ENCODE measurements at places on chromosomes 2 and 18. TPM values are rescaled to one million over a fixed set of nuclear protein-coding genes. Genes with fewer than 3 reads are reported as not detected.

GRCh38 chr2:196459539-196459938 lies 180.0 kb upstream of the CCDC150 start:
- DNase-seq, result no peak

GRCh38 chr2:15850534-15850933 lies 89.8 kb upstream of the MYCN start:
- no peak for DNase-seq

GRCh38 chr2:238570391-238570790 lies 143.7 kb downstream of the ASB1 start:
- no peak for DNase-seq

Gene RNPEPL1
- total RNA-seq, result 14.5 TPM

GRCh38 chr2:66443979-66444861 lies 9.3 kb downstream of the MEIS1 start:
- DNase-seq, result no peak

DNA sequence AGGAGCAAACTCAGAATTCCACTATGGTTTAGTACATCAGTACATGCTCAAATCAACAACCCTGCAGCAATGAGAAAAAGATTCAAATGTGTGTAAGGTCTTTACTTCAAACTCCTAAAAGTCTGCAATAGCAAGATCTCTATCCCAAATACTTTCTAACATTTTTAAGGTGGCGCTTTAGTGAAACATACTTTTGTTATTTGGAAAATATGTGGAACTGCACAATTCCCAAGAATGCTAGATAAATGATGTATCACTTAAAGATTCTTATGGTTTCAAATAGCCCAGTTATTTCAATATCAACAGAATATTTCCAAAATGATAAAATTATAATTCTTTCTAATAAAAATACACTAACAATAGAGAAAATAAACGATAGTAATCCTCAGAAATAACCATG lies 227.6 kb upstream of the SMAD7 start:
- no peak for DNase-seq

GRCh38 chr2:31302940-31303563 lies 69.1 kb downstream of the EHD3 start:
- no peak for DNase-seq

DNA sequence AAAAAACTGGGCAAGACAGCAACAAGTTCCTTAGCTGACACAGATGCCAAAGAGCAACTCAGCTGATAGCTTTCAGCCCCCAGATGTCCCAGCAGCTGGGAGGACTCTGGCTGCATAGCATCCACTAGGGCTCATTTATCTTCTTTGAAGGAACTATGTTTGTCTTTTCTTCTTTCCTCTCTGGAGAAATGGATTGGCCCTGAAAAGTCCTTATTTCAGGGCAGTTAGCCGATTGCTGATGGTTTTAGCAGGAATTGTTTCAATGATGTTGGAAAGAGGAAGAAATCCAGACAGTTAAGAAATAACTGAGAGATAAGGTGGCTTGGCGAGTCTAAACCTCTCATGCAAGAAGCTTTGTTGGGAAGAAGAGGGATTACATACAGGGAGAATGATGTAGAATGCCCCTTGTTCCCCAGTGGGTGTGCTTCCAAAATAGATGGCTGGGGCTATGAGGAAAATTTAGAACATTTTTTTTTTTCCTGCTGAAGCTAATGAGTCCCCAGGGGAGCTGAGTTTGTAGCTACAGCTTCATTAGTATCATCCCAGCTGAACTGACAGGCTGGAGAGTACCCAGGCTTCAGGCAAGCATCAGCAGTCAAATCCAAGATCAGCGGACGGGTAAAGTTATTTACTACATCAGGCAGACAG lies 33.6 kb upstream of the SERPINE2 start:
- peak; percentile 43 for DNase-seq

Gene CIDEA
- total RNA-seq, result 0.48 TPM

DNA sequence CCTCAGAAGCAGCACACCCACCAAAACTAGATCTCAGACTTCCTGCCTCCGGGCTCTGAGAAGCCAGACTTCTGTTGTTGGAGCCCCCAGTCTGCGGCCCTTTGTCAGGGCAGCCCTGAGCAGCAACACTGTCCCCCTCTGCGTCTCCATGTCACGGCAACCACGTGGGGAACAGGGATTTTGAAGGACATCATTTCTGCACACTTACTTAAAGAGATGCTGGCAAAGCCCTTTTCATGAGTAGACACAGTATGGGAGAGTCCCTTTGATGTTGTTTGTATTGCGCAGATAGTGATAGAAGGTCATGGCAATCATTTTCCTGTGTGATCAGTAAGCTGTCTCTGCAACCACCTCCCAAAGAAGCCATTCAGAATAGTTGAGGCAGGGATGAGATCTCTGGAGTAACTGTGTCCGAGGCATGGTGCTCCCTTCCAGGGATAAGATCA lies 69.1 kb upstream of the ID2 start:
- DNase-seq, result no peak

GRCh38 chr2:47043142-47043890 lies 111.8 kb downstream of the STPG4 start:
- DNase-seq, result no peak

DNA sequence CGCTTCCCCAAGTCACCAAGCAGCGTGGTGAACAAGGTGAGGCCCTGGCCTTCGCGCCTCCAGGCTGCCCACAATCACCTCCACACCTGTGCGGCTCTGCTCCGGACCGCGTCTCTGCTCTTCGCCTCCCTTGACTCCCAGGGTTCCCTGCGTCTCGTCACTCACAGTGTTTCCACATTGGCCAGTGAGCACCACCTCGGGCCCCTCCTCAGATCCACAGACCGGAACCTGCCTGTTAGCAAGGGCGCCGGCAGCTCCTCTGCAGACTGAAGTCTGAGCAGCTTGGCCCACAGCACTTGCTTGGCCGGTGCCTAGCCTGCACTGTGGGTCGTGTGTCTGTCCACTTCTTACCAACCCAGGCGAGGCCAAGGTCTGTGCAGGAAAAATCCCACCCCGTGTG lies 155.3 kb upstream of the ALKAL2 start:
- DNase-seq, result no peak

- DNase-seq, result no peak
These were observed 167.4 kb upstream of the ETAA1 start for GRCh38 chr2:67229706-67230105.

DNA sequence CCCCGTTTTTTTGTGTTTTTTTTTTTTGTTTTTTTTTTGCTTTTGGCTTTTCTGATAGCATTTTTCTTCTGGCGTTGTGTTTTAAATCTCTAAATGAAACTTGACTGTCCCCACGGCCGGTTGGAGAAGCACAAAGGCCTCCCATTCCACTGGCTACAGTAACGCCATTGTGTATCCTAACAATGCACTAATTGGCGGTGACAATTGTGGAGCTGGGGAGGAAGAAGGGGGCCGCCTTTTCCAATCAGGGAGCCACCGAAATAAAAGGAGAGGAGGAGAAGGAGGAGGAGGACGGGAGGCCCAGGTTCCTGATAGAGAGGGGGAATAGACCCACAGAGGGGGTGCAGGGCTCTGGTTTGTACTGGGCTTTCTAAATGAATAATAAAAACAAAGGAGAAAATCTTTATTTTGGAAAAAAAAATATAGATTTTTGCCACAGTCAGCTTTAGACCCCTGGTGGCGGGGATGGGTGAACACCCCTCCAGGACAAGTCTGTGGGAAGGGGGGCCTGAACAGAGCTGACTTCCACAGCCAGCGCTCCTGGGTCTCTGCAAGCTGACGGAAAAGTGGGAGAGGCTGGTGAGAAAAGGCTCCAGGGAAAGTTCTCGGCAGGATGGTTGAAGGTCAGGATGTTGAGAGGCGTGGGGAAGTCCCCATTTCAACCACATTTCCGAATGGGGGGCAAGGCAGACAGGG lies 43.7 kb upstream of the FZD5 start:
- DNase-seq, result no peak

DNA sequence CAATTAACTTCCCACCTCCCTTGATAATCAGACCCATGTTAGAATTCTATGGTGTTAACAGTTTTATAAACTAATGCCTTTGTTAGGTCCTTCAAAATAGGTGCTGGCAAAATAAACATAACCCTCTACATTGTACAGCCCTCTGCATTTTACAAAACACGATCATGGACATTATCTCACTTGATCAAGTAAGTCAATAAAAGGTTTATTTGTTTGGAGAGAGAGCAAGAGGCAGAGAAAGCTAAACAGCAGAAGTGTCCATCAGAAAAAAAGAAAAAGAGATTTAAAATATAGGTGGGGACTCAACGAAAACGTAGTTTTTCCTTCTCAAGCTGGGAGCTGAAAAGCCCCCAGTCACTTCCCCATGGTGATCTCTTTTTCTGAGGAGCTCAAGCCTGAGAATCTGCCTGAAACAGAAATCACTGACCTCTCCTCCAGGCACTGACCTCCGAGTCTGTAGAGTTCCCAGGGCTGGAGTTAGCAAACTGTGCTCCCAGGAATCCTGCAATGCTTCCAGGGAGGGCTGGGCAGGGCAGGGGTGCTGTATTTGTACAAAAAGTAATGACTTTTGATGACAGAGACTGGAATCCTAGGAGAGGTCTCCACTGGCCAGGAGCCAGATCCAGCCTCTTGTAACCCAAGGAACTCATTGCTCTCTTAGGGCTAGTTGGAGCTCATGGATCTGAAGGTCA lies 137.8 kb upstream of the KLHL29 start:
- no peak for DNase-seq

GRCh38 chr2:227759411-227760118 lies 13.9 kb downstream of the SCYGR8 start:
- no peak for DNase-seq

- DNase-seq, result no peak
These were observed 25.9 kb downstream of the ITM2C start for GRCh38 chr2:230890646-230891045.

Gene SP9
- not detected for total RNA-seq

DNA sequence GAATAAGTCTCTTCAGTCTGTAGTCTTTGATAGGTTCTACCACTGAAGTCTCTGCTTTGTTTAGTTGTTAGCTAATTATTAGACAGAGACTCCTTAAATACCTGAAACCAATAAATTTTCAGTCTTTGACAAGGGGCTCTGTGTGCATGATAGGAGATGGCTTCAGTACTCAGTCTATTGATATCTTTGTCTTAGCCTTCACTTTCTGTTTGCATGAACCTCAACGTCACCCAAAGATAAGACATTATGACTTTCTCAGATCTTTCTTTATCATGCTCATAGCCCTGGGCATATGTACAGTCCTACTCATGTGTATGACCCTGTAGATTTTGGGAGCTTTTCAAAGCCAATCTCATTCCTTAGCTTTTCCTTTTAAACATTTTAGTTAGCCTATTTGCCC lies 183.5 kb upstream of the GCFC2 start:
- no peak for DNase-seq

GRCh38 chr18:71837547-71837946 lies 706.6 kb downstream of the CBLN2 start:
- no peak for DNase-seq

DNA sequence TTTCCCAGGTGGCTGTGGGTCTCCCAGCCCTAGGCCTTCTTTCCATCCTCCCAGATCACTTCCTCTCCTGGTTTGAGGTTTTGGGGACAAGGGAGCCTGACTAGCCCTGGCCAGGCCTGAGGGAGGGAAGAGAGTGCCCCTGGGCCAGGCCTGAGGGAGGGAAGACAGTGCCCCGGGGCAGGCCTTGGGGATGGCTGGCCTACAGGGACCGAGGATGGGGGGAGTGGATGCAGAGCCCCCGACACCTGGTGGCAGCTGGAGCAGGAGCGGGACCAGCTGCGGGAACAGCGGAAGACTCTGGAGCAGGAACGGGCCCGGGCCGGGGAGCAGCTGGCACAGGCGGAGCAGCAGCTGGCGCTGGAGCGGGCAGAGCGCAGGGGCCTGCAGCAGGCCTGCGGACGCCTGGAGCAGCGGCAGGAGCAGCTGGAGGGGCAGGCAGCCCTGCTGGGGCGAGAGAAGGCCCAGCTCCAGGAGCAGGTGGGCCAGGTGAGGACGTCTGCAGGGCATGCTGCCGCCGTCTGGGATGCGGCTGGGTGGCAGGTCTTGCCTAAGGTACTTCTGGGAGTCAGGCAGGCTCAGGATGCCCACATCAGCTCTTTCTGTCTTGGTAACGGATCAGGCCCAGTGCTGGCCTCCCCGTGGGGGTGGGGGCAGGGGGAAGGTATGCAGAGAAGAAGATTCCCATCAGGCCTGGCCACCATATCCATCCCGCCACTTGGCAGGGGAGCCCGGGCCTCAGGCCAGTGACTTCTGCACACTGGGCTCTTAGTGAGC lies 29.2 kb downstream of the CROCC2 start:
- DNase-seq, result no peak

Gene MCFD2
- 78.5 TPM for total RNA-seq

Gene C2orf81
- 0.74 TPM for total RNA-seq

GRCh38 chr18:43322132-43322531 lies 44.8 kb upstream of the SYT4 start:
- no peak for DNase-seq

Gene POU3F3
- total RNA-seq, result 0.32 TPM

Gene CXCR1
- total RNA-seq, result 0.26 TPM

Gene NR4A2
- total RNA-seq, result 2.9 TPM

DNA sequence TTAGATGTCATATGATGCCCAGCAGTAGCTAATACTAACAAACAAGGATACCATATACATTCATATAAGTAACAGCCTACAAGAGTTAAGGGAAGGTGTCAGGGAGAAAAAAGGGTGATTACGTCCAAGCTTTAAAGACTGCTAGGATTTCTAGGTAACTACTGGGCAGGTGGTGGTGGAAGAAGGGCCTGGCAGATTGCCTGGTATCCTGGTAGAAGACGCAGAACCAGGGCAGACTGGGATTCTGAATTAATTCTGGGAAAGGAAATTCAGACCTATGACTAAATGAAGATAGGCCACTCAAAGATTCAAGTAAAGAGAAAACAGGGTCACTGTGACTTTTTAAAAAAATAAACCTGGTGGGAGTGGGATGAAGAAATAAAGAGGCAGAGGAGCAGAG lies 31.9 kb downstream of the NDUFA10 start:
- no peak for DNase-seq
